ENCODE measurements at places on chromosomes 2 and 18. TPM values are rescaled to one million over a fixed set of nuclear protein-coding genes. Genes with fewer than 3 reads are reported as not detected.

GRCh38 chr2:12602661-12603060 is 114.1 kb upstream of the TRIB2 start:
- H3K36me3 ChIP-seq = no peaks in the 10 kb centered on the region
- no peak for DNase-seq
- H3K27ac ChIP-seq = no peak overlapping the region
- H3K4me3 ChIP-seq = no peak overlapping the region
- no peaks in the 10 kb centered on the region for H3K4me1 ChIP-seq
- H3K27me3 ChIP-seq = no peaks in the 10 kb centered on the region

DNA sequence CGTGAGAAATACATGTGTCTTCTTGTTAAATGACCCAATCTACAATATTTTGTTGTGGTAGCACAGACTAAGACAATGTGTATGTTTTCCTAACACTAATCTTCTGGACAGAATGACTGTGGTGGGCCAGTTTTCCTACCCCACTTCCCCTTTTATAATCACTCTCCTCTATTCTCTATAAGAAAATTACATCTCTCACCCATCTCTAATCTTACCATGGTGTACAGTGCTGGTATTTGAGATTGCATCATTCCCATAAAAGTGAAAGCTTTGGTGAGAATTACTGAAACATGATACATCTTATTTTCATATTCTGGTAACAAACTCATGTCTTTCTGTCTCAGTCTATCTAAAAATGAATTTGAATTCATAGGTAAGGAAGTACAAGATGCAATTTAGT is 40.5 kb downstream of the CAVIN2 start:
- H3K36me3 ChIP-seq = no peaks in the 10 kb centered on the region
- H3K4me3 ChIP-seq = no peak overlapping the region
- H3K4me1 ChIP-seq = no peaks in the 10 kb centered on the region
- DNase-seq = no peak
- H3K27me3 ChIP-seq = no peaks in the 10 kb centered on the region
- H3K27ac ChIP-seq = no peak overlapping the region

DNA sequence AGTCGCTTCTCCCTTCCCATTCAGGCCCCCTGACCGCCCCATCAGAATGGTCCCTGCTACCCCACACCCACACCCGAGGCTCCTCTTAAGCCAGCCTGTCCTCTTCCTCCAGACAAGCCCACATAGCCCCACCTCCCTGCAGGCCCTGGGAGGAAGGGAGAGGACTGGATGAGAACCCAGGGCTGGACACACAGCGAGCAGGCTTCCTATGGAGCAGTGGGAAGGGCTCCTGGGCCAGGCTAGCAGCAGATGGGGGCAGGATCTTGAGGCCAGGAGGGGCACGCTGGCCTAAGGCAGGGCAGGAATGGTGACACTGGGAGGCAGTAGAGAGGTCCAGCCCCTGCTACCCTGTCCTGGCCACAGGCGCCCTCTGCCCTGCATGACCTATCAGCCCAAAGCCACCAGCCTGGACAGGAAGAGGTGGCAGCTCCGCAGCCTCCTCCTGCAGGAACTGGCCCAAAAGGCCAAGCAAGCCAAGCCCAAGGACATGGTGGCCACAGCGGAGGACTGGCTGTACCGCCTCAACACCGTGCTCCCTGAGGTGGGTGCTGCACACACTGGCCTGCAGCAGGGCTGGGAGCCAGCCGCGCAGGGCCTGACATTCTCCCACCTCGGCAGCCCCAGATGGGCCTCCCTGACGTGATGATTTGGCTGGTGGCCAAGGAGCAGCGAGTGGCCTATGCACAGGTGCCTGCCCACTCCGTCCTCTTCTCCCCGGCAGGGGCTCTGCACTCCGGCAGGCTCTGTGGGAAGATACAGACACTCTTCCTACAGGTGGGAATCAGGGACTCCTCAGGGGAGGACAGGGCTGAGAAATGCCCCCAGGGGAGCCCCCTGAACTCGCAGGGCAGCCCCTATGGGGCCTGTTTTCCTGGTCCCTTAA is 43.3 kb downstream of the FER1L5 start:
- no peak overlapping the region for H3K27ac ChIP-seq
- no peaks in the 10 kb centered on the region for H3K36me3 ChIP-seq
- no peak for DNase-seq
- no peak overlapping the region for H3K4me3 ChIP-seq

- no peak overlapping the region for H3K4me3 ChIP-seq
- no peak overlapping the region for H3K27ac ChIP-seq
- H3K4me1 ChIP-seq = peaks cover 8% of the 10 kb centered on the region
- no peaks in the 10 kb centered on the region for H3K27me3 ChIP-seq
Measured at GRCh38 chr18:2921778-2922177, 75.0 kb downstream of the EMILIN2 start.

DNA sequence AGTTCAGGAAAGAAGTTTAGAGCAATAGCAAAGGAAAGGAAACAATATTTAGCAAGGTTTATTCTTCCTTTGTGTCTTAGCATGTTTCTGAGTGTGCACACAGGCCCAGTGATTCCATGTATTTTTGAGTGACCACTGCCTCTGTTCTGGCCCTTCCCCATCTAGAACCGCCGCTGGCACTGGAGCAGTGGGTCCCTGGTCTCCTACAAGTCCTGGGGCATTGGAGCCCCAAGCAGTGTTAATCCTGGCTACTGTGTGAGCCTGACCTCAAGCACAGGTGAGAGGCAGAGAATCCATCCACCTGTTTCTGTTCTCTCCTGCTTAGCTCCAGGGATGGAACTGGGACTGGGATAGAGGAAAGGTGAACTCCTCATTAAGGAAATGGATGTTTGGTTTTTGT is 2.4 kb downstream of the REG1A start:
- no peaks in the 10 kb centered on the region for H3K36me3 ChIP-seq
- no peaks in the 10 kb centered on the region for H3K27me3 ChIP-seq
- H3K4me3 ChIP-seq = no peak overlapping the region

DNA sequence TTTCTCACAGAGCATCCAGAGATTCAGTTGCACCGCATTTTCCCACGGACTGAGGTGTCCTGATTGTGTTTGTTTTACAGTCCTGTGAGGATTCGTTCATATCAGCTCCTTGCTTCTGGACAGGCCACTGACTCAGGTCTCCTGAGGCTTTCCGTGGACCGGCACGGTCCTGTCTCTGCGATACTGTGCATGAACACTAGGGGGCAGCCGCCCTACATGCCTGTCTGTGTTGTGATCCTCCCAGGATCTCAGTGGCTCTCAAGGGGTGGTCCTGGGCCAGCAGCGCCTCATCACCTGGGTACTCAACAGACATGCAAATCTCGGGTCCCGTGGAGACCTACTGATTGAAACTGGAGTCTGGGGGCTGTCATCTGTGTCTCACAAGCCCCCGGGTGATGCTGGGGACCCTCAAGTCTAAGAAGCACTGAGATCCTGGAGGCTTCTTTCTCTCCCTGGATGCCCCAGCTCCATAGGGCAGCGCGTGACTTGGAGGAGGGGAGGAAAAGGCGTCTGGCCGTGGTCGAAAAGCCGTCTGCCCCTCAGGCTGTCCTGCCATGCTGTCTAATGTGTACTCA is 28.9 kb downstream of the IL1R2 start:
- no peak for DNase-seq
- no peaks in the 10 kb centered on the region for H3K27me3 ChIP-seq
- peaks cover 7% of the 10 kb centered on the region for H3K4me1 ChIP-seq
- no peak overlapping the region for H3K4me3 ChIP-seq
- H3K27ac ChIP-seq = no peak overlapping the region

DNA sequence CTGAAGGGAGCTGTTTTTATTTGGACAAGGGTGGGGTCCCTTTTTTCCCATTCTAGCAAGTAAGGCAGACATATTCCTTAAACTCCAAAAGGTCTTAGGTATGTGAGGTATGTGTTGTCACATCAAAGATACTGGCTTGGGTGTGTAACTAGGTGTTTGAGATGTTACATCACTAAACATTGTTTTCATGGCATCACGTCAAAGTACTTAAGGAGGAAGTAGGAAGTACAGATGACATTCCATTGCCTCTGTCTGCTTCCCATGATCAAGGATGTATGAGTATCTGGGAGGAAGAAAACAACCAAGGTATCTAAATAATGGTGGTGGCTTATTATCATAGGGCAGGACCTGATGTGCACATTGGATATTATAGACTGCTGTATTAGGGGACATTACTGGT is 39.3 kb downstream of the CD302 start:
- H3K4me1 ChIP-seq = no peaks in the 10 kb centered on the region
- DNase-seq = no peak
- H3K36me3 ChIP-seq = no peaks in the 10 kb centered on the region
- H3K27me3 ChIP-seq = no peaks in the 10 kb centered on the region
- H3K27ac ChIP-seq = no peak overlapping the region
- H3K4me3 ChIP-seq = no peak overlapping the region

The HDHD2 gene
- 21.0 TPM for total RNA-seq

The SF3B6 gene
- 118 TPM for total RNA-seq

DNA sequence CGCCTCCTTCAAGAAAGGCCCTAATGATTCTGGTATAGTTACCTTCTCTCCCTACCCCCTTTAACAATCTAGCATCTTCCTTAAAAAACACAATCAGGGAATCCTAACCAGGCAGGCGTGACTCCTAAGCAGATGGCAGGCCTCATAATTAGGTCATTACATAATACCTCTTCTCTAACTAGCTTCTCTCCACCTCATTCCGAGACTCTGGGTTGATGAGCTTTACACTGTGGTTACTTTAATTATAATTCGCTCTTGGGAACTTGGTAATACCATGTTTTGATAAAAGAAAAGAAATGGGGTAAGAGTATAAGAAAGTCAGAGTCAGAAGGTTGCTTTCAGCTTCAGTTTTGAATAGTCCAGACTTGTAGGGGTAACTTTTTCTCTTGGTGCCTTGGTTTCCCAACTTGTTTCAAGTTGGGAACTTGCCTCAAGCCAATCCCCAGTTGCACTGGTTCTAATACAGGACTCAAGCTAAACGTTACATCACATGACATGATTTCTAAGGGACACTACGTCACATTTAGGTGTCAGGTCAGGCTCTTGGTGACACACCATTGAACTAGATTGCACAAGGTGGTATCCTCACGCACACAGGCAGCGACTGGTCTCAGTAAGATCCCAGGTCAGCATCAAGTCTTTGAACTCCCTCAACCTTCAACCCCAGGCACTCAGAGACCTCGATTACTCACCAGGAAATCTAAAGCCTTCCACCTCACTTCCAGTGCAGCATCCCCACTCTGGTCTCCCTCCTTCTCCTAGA is 59.2 kb downstream of the AAK1 start:
- peaks cover 28% of the 10 kb centered on the region for H3K4me1 ChIP-seq
- no peaks in the 10 kb centered on the region for H3K27me3 ChIP-seq
- H3K4me3 ChIP-seq = no peak overlapping the region
- DNase-seq = no peak
- H3K36me3 ChIP-seq = no peaks in the 10 kb centered on the region

GRCh38 chr2:64328415-64328722 is 125.6 kb upstream of the LGALSL start:
- H3K4me1 ChIP-seq = peaks cover 45% of the 10 kb centered on the region
- no peaks in the 10 kb centered on the region for H3K27me3 ChIP-seq
- DNase-seq = peak; percentile 51
- H3K36me3 ChIP-seq = no peaks in the 10 kb centered on the region
- H3K4me3 ChIP-seq = no peak overlapping the region
- peak overlapping the region; percentile 41 for H3K27ac ChIP-seq

- H3K4me1 ChIP-seq = no peaks in the 10 kb centered on the region
- no peak overlapping the region for H3K4me3 ChIP-seq
- no peak overlapping the region for H3K27ac ChIP-seq
- DNase-seq = no peak
Measured at GRCh38 chr2:103809941-103810441, 1043.9 kb upstream of the POU3F3 start.

The PLA2R1 gene
- not detected for total RNA-seq

The DNER gene
- not detected for total RNA-seq

DNA sequence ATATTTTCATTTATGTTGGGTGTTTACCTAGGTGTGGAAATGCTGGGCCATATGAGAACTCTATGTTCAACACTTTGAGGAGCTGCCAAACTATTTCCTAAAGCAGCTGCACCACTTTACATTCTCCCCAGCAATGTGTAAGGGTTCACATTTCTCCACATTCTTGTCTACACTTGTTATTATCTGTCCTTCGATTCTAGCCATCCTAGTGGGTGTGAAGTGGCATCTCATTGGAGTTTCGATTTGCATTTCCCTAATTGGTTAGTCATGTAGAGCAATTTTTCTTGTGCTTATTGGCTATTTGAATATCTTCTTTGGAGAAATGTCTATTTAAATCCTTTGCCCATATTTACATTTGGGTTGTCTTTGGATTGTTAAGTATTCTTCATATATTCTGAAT is 21.9 kb downstream of the RNF144A start:
- no peak for DNase-seq
- H3K4me3 ChIP-seq = no peak overlapping the region
- H3K4me1 ChIP-seq = peaks cover 10% of the 10 kb centered on the region
- no peaks in the 10 kb centered on the region for H3K36me3 ChIP-seq
- H3K27me3 ChIP-seq = no peaks in the 10 kb centered on the region

- no peaks in the 10 kb centered on the region for H3K36me3 ChIP-seq
- no peaks in the 10 kb centered on the region for H3K4me1 ChIP-seq
Measured at GRCh38 chr2:54429054-54429453, 27.1 kb upstream of the SPTBN1 start.

GRCh38 chr18:48412339-48412929 is 3.3 kb upstream of the ZBTB7C start:
- H3K4me3 ChIP-seq = no peak overlapping the region
- no peaks in the 10 kb centered on the region for H3K4me1 ChIP-seq
- DNase-seq = no peak
- peaks cover 19% of the 10 kb centered on the region for H3K27me3 ChIP-seq

GRCh38 chr2:15636972-15637785 is 45.5 kb downstream of the DDX1 start:
- no peak overlapping the region for H3K27ac ChIP-seq
- H3K36me3 ChIP-seq = peaks cover 5% of the 10 kb centered on the region
- DNase-seq = no peak
- no peaks in the 10 kb centered on the region for H3K27me3 ChIP-seq

Data from GM12878 (cell line).